ENCODE measurements at places on chromosomes 16 and 17.

- H3K4me1 ChIP-seq, result no peaks in the 10 kb centered on the region
- H3K27me3 ChIP-seq, result no peaks in the 10 kb centered on the region
These were observed at the start of gene PYCARD for GRCh38 chr16:31202414-31203375. Gene PYCARD (minus strand): TSS chr16:31202760. CDS start chr16:31202690, 70 bp downstream.

DNA sequence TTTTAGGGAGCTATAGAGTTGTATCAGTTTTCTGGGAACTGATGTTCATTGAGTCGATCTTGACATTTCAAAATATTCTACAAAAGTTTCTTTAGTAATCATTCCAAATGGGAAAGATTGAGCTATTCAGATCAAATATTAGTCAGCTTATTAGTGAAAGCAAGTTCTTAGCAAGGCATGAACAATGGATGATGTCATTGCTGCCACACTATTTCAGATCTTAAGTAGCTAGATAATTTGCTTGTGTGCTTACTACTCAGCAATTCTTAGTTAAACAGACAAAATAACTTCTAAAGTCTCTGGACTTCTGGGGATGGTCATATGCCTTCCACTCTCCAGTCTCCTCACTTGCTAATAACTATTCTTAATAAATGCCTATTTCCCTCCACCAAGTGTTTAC is 69.0 kb upstream of the CDH8 start:
- H3K4me1 ChIP-seq, result peaks cover 6% of the 10 kb centered on the region
- no peak overlapping the region for H3K4me3 ChIP-seq
- no peaks in the 10 kb centered on the region for H3K27me3 ChIP-seq
- no peak for DNase-seq

GRCh38 chr16:57500578-57501111 is 14.4 kb upstream of the DOK4 start:
- H3K36me3 ChIP-seq, result no peaks in the 10 kb centered on the region
- no peaks in the 10 kb centered on the region for H3K4me1 ChIP-seq
- H3K4me3 ChIP-seq, result no peak overlapping the region
- no peak for DNase-seq
- no peaks in the 10 kb centered on the region for H3K27me3 ChIP-seq

- no peak overlapping the region for H3K27ac ChIP-seq
- H3K27me3 ChIP-seq, result no peaks in the 10 kb centered on the region
- H3K36me3 ChIP-seq, result peaks cover 48% of the 10 kb centered on the region
- no peaks in the 10 kb centered on the region for H3K4me1 ChIP-seq
These were observed 7.4 kb downstream of the ACD start for GRCh38 chr16:67652578-67653127.

DNA sequence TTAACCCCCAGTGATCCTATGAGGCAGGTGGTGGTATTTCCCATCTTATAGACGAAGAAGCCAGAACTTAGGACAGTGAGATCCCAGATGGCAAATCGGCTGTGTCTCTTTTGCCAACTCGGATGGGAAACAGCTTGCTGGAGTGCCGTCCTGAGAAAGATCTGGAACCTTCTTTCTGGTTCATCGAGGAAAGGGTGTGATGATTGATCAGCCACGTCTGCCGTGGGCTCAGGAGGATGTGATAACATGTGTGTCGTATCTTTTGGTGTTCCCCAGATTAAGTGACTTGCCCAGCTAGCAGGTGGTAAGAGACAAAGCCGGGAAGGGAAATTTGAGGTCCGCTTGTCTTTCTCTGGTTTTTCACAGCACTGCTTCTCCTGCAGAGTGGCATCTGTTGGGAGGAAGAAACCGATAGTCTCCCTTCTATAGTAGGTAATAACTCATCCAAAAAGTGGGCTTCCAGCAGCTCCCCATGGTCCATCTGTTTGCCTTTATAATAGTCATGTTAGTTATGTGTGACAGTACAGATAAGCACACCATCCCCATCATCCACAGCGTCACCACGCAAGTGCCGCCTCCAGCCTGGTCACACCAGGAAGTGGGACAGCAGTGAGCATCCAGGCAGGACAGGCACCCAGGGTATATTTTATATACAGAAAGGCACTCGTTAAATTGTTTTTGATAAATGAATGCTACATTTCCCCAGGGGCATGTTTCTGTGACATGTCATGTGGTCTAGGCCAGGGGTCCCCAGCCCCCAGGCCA is 175.5 kb downstream of the KATNIP start:
- H3K27ac ChIP-seq, result no peak overlapping the region
- DNase-seq, result no peak
- H3K4me3 ChIP-seq, result no peak overlapping the region
- peaks cover 13% of the 10 kb centered on the region for H3K36me3 ChIP-seq

GRCh38 chr16:54582631-54583250 is 296.2 kb upstream of the IRX3 start:
- H3K27me3 ChIP-seq, result no peaks in the 10 kb centered on the region
- DNase-seq, result no peak
- H3K4me3 ChIP-seq, result no peak overlapping the region

All from H9 (cell line).